ENCODE measurements at places on chromosomes 2 and 18.
A peak's percentile ranks its signal among the peaks of the same experiment; 100 is the strongest.

GRCh38 chr2:126849486-126849885, 49.2 kb upstream of the TEX51 start:
- no peak for DNase-seq

- DNase-seq: no peak
Observed at GRCh38 chr2:118832791-118833715, 14.4 kb downstream of the EN1 start.

- DNase-seq: no peak
Observed at GRCh38 chr2:109694190-109694589, 80.0 kb downstream of the SOWAHC start.

- no peak for DNase-seq
Observed at GRCh38 chr2:20626698-20627513, 24.0 kb downstream of the HS1BP3 start.

- DNase-seq: no peak
Observed at GRCh38 chr2:62856228-62857040, 150.9 kb downstream of the EHBP1 start.

- DNase-seq: no peak
Observed at GRCh38 chr2:182248362-182248761, 178.5 kb downstream of the PDE1A start.

- no peak for DNase-seq
Observed at GRCh38 chr2:30382995-30383394, 64.1 kb upstream of the LCLAT1 start.

DNA sequence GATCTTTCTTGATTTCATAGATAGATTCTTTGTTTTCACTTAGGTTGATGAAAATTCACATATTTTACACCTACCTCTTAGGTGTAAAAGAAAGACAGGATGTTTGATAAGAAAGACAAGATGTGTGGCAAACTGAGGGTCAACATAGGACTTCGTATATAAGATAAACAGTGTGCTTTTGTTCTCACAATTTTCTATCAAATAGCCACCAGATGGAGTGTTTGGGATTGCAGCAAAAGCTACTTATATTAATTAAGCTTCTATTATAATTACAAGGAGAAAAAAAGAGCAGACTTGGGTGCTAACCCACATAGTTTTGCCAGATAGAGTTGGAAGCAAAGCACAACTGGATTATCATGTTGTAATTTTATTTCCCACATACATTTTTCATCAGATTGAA, 232.9 kb downstream of the CDH7 start:
- DNase-seq: no peak

DNA sequence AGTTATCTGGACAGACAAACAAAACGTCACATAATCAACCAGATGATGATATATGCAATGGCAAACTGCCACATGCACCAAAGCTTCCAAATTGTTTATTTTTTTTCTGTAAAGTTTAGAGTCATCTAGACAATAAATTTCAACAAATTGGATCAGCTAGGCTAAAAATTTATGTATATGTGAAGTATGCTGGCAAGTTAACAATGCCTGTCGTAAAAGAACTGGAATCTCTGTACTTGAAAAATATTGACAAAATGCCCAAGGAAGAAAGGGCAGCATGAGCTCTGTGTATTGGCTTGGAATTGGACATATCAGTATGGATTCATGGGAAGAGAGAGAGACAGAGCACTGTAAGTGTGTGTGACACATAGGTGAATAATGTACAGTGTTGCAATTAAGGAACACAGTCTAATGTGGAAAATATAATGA, 309.8 kb downstream of the ERBB4 start:
- peak; percentile 18 for DNase-seq

GRCh38 chr2:213087040-213087439, 64.4 kb downstream of the IKZF2 start:
- DNase-seq: no peak

DNA sequence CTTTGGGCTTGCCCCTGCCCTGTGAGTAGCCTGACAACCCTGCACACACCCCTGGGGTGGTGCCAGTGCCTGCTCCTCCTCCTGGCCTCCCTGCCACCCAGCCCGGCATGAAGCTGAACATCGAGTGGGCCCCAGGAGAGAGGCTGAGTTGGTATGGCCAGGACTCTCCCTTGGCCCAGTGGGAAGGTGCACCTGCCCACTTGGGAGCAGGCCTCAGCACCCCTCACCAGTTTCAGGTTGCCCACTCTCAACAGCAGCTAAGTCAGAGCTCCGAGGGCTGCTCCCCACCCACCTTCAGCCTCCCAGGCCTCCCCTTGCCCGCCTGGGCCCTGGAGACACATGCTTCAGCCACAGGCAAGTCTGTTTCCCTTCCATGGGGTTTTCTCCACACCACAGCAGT, 203.1 kb downstream of the KLHL29 start:
- DNase-seq: no peak

- DNase-seq: no peak
Observed at GRCh38 chr18:49904871-49905555, 91.7 kb upstream of the ACAA2 start.

DNA sequence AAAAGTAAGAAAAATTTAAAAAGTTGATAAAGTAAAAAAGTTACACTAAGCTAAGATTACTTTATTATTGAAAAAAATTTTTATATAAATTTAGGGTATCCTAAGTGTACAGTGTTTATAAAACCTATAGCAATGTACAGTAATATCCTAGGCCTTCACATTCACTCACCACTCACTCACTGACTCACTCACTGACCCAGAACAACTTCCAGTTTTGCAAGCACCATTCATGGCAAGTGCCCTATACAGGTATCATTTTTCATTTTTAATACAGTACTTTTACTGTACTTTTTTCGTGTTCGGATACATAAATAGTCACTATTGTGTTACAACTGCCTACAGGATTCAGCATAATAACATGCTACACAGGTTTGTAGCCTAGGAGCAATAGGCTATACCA, 8.9 kb upstream of the THUMPD2 start:
- no peak for DNase-seq

- DNase-seq: no peak
Observed at GRCh38 chr2:60987041-60987440, 30.5 kb upstream of the PEX13 start.

GRCh38 chr2:215811003-215811402, 202.3 kb downstream of the MREG start:
- no peak for DNase-seq

GRCh38 chr2:18790509-18791171, 201.3 kb upstream of the NT5C1B start:
- DNase-seq: no peak

DNA sequence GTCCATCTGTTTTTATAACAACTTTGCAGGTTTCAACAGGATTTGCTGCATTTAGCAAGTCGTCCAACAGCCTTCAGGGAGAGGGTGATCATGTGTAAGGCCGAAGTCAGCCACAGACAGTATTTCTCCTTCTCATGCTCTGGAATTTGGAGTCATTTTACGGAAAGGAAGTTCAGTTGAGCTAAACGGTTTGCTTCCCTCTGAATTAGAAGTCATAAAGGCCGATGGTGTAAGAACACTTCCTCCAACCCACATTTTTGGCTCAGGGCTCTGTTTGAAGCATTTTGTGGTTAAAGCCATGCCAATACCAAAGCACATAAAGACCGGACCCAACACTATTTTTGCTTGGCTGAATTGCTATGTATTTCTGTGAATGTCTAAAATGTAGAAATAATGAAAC, 129.5 kb downstream of the TMEM182 start:
- DNase-seq: peak; percentile 0

- DNase-seq: no peak
Observed at GRCh38 chr2:54353216-54353615, 97.2 kb upstream of the TSPYL6 start.

GRCh38 chr2:212364112-212364985, 174.3 kb downstream of the ERBB4 start:
- peak; percentile 13 for DNase-seq

GRCh38 chr18:24272229-24272525, 125.4 kb downstream of the OSBPL1A start:
- peak; percentile 49 for DNase-seq

DNA sequence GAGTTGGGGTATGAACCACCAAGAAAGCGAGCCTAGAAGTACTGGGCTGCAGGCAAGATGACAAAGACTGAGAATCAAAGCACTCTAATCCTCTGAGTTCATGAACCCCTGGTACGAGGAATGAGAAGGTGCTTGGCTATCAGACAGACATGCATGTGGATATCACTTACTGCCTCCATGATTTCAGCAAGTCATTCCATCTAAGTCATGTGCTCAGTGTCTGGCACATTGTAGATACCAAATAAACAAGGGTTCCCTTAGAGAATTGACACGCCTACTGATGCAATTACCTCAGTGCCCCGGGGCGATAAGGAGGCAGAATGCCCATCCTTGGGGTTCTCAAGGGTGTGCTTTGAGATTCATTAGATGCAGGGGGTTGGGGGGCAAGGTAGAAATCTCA, 125.6 kb upstream of the PKDCC start:
- DNase-seq: no peak

DNA sequence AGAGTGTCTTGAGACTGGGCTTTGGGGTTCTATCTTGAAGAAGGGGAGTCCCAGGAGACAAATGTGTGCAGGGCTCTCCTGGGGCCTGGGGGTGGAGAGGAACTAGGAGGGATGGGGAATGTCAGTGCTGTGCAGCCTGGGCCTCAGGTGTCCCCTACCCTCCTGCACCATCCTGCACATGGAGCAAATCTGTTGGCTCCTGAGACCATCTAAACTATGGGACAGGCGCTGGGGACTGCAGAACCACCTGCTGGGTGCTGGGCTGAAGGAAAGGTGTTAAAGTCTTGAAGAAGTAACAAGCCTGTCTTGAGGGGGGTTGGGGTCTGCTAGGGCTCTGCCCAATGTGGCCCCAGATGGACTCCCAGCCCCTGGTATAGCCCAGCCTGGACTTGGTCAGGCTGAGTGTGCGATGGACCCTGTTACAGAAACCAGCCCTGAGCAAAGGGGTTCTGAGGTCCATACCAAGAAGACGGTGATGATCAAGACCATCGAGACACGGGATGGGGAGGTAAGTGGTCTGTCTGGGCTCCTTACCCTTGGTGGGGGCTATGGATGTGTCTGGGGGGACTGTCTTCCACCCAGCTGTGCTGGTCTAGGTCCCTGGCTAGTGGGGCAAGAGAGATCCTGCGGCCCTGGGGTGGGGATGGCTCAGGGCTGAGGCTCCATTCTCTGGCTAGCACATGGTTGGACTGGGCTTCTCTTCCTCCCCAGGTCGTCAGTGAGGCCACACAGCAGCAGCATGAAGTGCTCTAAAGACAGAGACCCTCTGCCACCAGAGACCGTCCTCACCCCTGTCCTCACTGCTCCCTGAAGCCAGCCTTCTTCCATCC, 7.3 kb downstream of the DES start:
- DNase-seq: no peak

GRCh38 chr18:48581941-48582340, 43.1 kb downstream of the CTIF start:
- DNase-seq: no peak

- DNase-seq: no peak
Observed at GRCh38 chr18:44246001-44246400, 434.7 kb upstream of the SETBP1 start.

GRCh38 chr2:98477036-98477435, 32.4 kb downstream of the INPP4A start:
- DNase-seq: no peak

GRCh38 chr18:78805840-78806239, 173.8 kb upstream of the SALL3 start:
- no peak for DNase-seq

- no peak for DNase-seq
Observed at GRCh38 chr2:43135583-43135982, 90.8 kb downstream of the ZFP36L2 start.

- DNase-seq: no peak
Observed at GRCh38 chr2:17935242-17935885, 56.9 kb downstream of the KCNS3 start.

DNA sequence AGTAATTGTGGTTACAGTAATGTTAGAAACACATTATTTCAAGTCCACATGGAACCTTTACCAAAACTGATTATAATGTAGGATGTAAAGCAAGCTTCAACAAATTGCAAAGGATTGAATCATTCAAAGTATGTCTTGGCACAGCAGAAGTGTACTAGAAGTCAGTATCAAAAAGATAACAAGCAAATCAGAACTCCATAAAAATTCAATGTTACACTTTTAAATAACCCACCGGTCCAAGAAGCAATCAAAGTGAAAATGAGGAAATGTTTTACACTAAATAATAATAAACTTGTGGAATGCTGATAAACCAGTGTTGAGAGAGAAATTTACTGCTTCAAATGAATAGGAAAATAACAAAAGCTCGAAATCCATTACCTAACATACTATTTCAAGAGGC, 47.7 kb downstream of the TTC21B start:
- DNase-seq: peak; percentile 27

DNA sequence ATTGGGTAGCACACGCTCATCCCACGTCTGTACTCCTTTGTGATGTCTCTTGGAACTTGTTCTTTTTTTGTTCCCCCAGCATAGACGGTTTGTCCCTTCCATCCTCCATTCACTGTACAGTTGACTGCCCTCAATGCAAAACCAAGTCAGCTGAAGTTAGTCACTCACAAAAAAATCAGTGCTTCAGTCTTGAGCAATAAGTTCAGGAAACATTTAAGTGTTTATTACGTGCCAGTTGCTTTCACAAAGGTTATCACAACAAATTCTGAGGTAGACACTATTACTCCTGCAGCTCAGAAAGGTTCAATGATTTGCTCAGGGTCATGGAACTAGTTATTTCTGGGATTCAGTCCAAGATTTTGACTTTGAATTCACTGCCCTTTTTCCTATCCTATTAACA, 102.2 kb downstream of the PDE1A start:
- no peak for DNase-seq

- DNase-seq: no peak
Observed at GRCh38 chr2:240528406-240529040, 29.3 kb downstream of the ANKMY1 start.

GRCh38 chr2:198311020-198311419, 506.6 kb downstream of the PLCL1 start:
- DNase-seq: no peak

DNA sequence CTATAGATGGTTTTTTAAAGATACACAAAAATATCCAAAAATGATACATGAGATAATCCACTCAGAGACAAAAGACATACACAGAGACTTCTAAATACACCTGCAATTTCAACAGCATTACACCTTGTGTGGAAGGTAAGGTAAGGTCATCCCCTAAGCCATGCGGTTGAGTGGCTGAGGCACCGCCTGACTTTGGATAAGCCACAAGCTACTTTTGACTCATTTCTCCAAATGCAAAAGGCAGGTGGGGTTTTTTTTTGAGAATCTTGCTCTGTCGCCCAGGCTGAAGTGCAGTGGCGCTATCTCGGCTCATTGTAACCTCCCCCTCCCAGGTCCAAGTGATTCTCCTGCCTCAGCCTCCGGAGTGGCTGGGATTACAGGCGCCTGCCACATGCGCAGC, 13.1 kb downstream of the AP1S3 start:
- DNase-seq: no peak

GRCh38 chr2:196592911-196593881, 46.3 kb upstream of the CCDC150 start:
- DNase-seq: peak; percentile 22

- no peak for DNase-seq
Observed at GRCh38 chr2:121338281-121338680, 53.3 kb upstream of the TFCP2L1 start.

DNA sequence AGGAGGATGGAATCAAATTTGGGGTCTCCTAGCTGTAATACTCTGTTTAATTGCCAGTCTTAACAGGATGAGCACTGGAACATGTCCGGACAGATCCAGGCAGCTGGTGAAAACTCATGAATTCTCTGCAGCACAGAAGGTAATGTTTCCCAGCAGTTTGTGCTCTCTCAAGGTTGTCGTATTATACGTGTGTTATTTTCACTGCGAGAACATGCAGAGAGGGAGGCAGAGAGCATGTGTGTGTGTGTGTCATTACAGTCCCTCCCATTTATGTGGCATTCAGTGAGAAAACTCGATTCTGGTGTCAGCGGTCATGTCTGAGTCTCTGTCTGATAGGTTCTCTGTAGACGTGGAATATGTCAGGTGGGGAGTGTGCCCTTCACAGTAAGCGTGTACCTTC, 150.2 kb upstream of the POU3F3 start:
- DNase-seq: no peak
